ENCODE measurements at places on chromosomes 12 and 14. TPM values are rescaled to one million over a fixed set of nuclear protein-coding genes. Genes with fewer than 3 reads are reported as not detected.

The RHOJ gene
- total RNA-seq, result 266 TPM

The TTLL5 gene
- 62.8 TPM for total RNA-seq

The POTEG gene
- total RNA-seq, result not detected

The ANKRD9 gene
- total RNA-seq, result 9.4 TPM

Data from endothelial cell (in vitro differentiated cells).